Posterior vena cava (tissue), 2 donors: ENCODE measurements at places on chromosomes 12 and 14.
A peak's percentile ranks its signal among the peaks of the same experiment; 100 is the strongest.

GRCh38 chr12:102896067-102896466 is 21.0 kb downstream of the PAH start:
- no peak for DNase-seq

DNA sequence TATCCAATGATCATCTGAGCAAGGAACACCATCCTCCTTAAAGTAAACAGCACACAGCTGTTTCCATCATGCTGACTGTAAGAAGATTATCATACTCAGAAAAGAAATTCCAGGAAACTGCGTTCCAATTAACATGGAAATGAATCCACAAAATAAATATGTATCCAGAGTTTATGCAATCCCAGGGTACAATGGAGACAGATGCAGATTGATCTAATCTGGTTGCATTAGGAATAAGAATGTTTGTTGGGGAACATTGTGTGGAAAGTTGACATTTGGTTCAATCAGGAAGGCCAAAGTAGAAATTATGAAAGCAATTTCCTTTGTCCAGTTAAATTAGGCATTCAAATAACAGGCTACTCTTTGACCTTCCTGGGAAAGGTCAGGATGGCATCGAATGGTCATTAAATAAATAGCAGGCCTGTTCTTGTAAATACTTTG is 236.9 kb upstream of the AMIGO2 start:
- DNase-seq = no peak

DNA sequence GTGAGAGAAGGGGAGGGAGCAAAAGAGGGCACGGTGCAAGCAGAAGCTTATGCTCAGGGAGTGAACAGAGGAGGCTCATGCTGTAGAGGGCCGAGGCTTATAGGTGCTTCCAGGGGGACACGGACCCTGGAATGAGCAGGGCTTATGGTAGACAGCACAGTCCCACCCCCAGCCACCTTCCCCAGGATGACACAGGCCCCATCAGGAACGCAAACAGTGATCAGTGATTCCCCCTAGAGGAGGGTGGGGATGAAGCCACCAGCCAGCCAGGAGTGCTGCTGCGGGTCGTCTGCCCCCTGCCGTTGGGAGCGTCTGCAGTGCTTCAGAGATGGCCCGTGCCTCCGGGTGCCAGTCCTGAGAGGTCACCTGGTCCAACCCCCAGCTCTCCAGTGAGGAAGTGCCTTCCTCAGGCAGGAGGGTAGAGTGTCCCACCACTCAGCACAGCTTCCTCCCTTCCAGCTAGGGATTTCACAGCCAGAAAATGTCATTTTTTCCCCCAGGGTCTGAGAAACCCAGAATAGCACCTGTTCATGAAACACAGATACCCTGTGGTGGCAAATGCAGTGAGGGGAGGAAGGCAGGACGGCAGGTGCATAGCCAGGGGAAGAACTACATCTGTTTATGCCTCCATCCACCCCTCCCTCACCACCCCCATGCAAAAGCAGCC is 60.7 kb downstream of the SLC6A12 start:
- DNase-seq = no peak

DNA sequence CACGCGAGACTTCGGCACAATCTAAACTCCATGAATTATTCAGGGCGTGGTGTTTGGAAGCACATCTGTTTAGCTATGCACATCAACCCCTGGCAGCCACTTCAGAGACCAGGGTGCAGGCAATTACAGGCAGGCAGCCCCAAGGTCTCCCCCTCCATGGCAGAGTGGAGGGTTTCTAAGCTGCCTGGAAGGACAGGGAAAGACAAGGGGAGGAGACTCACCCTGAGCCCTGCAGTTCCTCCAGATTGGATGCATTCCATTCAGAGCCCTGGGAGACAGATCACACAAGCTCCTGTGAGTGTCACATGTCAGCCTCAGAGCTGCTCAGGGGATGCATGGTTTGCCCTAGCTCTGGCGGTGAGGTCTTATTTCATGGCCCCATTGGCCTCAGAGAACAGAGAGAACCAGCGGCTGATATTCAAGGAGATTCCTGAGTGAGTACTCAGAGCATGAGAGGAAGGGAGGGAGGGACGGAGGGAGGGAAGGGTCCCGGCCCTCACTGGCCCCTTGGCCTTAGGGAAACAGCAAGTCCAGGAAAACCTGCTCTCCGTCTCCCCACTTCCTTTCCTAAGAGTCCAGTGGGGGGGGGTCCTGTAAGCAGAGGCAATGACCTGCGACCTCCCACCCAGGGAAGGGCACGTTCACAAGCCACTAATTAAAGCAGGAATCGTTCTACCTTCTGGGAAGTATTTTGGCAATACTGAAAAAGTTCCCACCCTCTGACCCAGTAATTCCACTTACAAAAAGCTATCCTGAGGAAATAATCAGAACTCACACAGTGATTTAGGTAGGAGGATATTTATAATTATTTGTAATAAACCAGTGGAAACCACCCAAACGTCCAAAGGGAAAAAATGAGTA is 55.1 kb downstream of the SSH1 start:
- peak; percentile 82 for DNase-seq

DNA sequence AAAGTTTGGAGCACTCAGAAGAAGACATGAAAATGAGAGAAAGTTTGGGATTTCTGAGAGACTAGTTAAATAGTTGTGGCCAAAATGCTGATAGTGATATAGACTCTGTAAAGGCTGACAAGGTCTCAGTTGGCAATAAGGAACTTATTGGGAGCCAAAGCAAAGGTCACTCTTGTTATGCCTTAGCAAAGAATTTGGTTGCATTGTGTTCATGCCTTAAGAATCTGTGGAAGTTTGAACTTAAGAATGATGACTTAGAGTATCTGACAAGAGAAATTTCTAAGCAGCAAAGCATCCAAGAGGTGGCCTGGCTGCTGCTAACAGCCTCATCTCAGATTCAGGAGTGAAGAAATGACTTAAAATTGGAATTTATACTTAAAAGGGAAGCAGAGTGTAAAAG is 113.8 kb downstream of the PIK3C2G start:
- DNase-seq = no peak

DNA sequence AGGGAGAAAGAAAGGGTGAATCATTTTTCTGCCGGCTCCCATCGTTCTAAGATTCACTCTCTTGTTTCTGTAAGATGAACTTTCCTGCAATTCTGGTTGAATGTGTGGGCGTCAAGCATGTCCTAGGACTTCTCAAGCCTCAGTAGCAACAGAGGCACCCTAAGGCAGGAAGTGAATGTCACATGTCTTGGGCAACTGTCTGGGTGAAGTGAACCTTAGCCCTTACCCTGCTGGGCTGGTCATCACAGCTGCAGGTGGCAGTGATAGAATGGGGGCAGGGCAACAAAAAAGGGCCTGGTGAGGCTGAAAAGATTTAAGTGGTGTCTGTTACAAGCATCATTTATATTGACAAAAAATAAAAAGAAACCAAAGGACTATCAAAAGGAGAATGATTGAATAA is 45.9 kb upstream of the CAND1 start:
- no peak for DNase-seq

DNA sequence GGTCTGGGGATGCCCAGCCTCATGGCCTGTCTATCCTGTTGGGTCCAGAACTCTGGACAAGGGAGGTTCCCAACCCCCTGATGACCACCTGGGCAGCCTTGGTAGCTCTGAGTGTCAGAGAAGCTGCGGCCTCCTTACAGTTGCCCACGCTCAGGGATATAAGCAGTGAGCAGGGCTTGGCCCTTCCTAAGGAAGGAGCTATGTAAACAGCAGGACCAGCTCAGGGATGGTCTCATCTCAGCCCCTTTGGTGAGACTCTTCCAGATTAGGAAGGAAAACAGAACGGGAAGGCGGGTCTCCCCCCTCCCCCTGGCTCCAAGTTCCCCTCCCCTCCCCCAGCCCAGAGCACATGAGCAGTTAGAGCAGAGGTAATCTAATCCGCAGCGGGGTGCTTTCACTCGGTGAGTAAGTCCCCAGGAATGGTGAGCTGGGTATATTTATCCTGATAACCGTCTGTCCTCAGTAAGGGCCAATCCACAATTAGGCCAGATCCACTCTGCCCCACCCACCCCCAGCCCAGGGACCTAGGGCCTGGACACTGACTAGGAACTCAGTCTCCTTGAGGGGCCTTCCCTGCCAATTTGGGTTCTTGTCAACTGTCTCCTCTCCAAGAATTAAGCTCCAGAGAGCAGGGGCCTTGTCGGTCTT is 29.5 kb upstream of the RPLP0 start:
- DNase-seq = peak; percentile 88

- DNase-seq = no peak
Observed at GRCh38 chr12:24015833-24016160, 66.3 kb upstream of the SOX5 start.

DNA sequence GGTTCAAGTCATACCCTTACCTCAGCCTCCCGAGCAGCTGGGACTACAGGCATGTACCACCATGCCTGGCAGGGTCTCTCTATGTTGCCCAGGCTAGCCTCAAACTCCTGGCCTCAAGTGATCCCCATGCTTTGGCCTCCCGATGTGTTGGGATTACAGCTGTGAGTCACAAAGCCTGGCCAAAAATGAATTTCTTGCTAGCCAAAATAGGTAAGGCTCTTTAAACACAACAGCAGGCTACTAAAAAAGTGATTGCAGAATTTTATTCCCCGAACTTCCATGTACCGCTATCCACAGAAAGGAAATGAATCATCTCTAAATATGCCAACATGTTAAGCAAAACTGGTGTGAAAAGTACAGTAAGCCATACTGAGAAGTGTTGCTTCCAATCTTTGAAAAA is 50.6 kb downstream of the WDHD1 start:
- no peak for DNase-seq

DNA sequence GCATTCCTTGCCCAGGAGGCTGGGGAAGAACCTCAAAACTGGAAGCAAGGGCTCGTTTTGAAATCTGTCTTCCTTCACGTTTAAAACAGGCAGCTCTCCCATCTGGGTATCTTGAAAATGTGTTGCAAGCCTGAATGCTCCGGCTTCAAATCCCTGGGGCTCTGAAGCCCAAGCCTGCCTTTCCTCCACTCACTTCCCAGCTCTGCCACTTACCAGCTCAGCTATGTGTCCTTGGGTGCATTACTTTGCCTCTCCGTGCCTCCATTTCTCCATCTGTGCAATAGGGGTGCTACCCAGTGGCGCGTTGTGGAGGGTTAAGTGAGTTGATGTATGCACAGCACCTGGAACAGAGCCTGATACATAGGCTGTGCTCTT is 97.6 kb downstream of the GCH1 start:
- DNase-seq = no peak

- DNase-seq = no peak
Observed at GRCh38 chr12:20588042-20588441, 107.1 kb upstream of the SLCO1C1 start.

- DNase-seq = no peak
Observed at GRCh38 chr12:24864796-24865125, 84.1 kb downstream of the BCAT1 start.

DNA sequence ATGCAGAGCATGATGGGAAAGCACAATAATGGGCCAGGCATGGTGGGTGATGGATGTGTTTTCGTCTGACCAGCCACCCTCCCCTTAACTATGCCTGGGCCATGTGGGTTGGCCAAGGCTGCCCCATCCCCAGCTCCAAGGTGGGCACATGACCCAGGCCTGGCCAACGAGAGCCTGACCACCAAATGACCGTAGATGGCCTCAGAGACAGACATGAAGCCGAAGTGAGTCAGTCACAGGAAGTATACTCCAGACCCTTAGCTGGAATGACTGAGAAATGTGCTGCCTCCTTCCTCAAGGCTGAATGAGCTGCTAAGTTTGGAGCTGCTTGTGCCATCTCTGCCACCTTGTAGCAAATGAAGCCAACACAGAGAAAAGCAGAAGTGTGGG is 233.6 kb downstream of the BCL11B start:
- DNase-seq = no peak

DNA sequence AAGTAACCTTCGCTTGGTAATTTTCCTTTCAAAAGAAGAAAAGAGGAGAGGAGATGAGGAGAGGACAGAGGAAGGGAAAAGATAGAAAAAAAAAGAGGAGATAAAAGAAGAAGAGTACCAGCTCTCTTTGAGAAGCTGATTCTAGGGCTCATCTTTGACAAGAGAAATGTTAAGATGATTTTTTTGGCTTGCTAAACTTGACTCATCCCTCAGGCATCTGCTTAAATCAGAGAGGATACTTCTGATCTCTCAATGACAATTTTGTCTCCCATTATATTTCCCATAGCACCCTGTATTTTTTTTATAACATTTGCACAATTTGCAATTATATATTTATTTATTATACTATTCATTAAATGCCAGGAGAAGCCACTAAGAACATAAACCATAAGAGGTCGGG is 17.1 kb downstream of the SYT1 start:
- DNase-seq = no peak

DNA sequence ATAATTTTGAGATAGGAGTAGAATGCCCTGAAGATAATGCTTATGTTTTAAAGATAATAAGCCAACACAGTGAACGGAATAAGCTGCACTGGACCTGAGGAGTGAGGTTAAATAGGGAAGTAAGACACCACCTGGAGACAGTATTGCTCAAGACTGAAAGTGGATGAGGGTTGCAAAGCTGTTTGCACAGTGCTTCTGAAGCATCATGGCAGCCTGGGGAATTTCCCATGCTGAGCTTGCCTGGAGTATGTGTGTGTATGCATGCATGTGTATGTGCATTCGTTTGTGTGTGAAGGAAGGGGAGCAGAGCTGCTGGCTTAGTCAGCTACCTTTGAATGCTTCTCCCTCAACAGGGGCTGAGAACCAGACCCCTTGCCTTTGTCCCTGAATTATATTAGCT is 35.8 kb downstream of the BHLHE41 start:
- DNase-seq = no peak

- no peak for DNase-seq
Observed at GRCh38 chr12:52828591-52829021, 5.5 kb downstream of the KRT79 start.

- DNase-seq = no peak
Observed at GRCh38 chr14:92446771-92447170, 66.8 kb upstream of the RIN3 start.

GRCh38 chr12:64070454-64070853 is 151.6 kb downstream of the KICS2 start:
- DNase-seq = no peak

DNA sequence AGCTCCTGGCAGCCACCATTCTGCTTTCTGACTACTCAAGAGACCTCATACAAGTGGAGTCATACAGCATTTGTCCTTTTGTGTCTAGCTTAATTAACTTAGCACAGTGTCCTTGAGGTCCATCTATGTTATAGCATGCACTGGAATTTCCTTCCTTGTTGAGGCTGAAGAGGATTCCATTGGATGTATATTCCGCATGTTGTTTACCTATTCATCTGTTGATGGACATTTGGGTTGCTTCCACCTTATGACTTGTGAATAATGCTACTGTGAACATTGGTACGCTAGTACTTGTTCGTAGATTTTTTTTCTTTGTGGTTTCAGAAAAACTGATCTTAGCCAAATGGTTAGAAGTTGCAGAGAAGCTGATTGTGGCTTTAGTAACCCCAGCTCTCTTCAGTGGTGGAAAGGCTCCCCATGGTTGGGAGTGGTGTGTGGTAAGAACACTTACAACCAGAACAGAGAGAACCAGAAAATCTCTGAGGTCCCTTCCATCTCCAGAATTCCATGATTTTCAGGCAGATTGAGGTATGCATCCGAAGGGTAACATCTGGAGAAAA is 118.4 kb downstream of the SAMD4A start:
- no peak for DNase-seq
